Stimulated activated naive CD4-positive, alpha-beta T cell (primary cell): ENCODE measurements at places on chromosomes 7 and 10.

DNA sequence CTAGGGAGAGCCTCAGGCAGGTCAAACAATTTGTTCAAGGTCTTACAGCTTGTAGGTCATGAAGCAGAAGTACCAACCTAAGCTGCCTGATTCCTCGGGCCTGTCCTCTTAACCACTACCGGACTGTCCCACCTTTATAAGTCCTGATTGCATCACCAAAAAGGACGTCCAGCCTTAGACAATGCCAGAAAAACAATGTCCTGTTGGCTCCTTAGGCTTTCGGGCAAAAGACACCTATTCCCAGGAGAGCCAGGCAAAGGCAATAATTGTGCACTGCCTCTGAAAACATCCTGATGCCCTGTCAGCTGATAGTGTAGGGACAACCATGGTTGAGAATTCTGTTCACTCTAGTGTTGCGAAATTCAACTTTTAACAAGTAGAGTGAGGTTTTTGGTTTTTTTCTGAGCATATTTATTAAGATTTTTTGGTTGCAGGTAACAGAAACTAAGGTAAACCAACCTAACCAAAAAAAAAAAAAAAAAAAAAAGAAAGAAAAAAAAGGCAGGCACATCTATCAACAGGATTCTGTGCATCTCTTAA, 40.5 kb downstream of the CDHR3 start:
- no peak for DNase-seq

GRCh38 chr10:110265573-110266193, 39.0 kb downstream of the SMNDC1 start:
- DNase-seq = no peak

- DNase-seq = no peak
These were observed 25.1 kb upstream of the AOAH start for GRCh38 chr7:36749282-36749960.

- DNase-seq = no peak
These were observed 808.9 kb downstream of the GRID1 start for GRCh38 chr10:85557706-85558105.

DNA sequence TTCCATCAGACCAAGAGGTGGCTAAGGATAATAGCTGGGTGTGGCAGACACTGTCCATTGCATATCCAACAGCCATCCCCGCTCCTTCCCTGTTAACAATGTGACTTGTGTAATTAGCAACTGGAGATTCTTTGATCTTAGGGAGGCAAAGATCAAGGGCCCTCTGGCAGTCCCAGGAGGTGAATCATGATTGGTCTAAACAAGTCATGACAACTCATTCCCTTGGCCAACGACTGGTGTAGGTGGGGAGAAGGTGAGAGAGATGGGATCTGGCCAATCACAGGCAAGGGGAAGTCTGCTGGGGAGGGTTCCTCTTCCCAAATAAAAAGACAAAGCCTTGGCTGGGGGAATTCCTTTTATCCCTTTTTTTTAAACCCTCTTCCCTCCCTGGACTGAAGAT, 46.2 kb upstream of the COMTD1 start:
- DNase-seq = no peak

GRCh38 chr10:31350891-31351290, 31.9 kb downstream of the ZEB1 start:
- no peak for DNase-seq

- no peak for DNase-seq
These were observed 138.5 kb downstream of the LRRC4 start for GRCh38 chr7:127892488-127893314.

GRCh38 chr7:48841739-48842138, 82.6 kb upstream of the CDC14C start:
- DNase-seq = no peak

DNA sequence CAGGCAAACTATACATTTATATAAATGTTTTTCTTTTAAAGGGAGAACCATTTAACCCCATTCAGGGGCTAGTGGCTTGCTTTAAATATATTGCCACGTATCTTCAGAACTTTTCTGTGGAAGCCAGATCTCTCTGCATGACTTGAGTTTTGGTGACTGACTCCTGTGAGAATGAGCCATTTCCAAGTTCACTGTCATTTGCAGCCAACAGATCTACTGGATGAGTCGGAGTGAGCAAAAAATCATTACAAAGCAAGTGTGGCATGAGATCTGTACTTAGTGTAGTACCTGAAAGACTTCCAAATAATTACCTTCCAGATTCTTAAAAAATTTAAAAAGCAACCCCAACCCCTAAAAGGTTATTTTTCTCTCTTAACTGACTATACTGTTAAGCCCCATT, 45.6 kb downstream of the PDSS1 start:
- no peak for DNase-seq

DNA sequence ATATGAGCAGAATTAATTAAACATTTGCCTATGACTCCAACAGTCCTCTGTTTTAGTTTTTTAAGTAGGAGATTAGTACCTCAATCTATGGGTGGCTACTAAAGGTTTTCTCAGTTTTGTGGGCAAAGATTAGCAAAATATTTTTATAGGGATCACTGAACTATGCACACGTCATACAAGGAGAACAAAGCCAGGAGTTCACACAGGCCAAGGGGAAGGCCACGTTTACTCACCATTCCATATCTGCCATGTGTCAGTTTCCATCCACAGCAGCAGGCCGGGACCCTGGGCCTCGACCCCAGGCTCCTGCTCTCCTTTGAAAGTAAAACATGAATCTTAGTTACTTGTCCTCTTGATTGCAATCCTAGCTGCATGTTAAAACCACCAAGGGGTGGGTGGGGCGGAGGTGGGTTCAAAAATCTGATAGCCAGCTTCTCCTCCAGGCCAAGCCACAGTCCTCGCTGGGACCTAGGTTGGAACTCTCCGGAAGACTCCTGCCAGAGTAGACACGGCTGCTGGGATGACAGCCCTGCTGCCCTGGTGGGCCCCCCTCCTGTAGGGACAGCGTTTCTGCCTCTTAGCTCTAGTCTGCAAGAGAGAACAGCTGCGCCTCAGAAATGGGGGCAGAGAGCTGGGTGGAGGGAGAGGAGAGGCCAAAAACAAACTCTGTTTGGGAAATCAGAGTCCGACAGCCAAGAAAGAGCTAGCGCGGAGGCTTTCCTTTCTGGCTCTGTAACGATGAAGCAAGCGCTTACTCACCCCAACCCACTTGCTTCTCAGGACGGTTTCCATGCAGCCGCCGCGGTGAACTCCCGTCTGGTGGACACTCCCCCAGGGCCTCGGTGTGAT, 35.6 kb downstream of the PITRM1 start:
- DNase-seq = no peak
